GM03348 (cell line): ENCODE measurements at places on chromosomes 11 and 22.

- no peak for DNase-seq
These were observed 24.7 kb upstream of the TIMP3 start for GRCh38 chr22:32776802-32777201.

- no peak for DNase-seq
These were observed 28.8 kb upstream of the SYT13 start for GRCh38 chr11:45314900-45315299.

- no peak for DNase-seq
These were observed 19.9 kb upstream of the EMSY start for GRCh38 chr11:76424891-76425290.

GRCh38 chr22:21917181-21917958 lies 35.3 kb downstream of the PPM1F start:
- no peak for DNase-seq

DNA sequence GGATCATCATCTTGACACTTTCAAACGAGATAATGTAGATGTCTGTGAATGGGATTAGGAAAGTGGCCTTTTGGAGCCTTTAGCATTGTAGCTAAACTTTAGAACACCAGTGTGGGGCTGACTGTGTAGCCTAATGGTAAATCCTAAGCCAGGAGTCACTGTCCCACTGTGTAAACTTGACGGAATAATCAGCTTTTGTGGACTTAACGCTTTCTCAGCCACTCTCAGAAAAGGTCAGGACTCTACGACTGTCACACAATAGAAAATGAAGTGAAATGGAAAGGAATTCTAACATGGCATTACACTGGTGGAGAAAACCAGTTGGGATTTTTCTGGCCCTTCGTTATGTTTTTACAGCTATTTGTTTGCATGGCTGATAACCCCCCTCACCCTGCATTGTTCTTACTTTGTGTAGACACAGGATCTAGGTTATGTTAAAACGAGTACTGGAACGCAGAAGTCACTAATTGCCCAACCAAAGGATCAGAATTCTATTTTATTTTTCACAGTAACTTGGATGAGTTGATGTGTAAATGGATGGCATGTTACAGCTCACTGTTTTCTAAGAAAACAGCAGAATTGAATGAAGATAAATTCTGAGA lies 22.0 kb upstream of the GRAMD1B start:
- DNase-seq: no peak

GRCh38 chr11:12229450-12230229 lies 119.2 kb downstream of the MICAL2 start:
- no peak for DNase-seq
